ENCODE measurements at places on chromosomes 11 and 22. TPM values are rescaled to one million over a fixed set of nuclear protein-coding genes. Genes with fewer than 3 reads are reported as not detected.
A peak's percentile ranks its signal among the peaks of the same experiment; 100 is the strongest.

GRCh38 chr22:46758867-46759290 is 3.6 kb upstream of the TBC1D22A start:
- no peak for DNase-seq

GRCh38 chr11:59761993-59762392 is 6.8 kb downstream of the STX3 start:
- DNase-seq, result no peak

GRCh38 chr11:19844806-19845205 is 132.2 kb downstream of the NAV2 start:
- DNase-seq, result no peak

GRCh38 chr11:68066742-68067141 is 27.9 kb downstream of the TCIRG1 start:
- no peak for DNase-seq

DNA sequence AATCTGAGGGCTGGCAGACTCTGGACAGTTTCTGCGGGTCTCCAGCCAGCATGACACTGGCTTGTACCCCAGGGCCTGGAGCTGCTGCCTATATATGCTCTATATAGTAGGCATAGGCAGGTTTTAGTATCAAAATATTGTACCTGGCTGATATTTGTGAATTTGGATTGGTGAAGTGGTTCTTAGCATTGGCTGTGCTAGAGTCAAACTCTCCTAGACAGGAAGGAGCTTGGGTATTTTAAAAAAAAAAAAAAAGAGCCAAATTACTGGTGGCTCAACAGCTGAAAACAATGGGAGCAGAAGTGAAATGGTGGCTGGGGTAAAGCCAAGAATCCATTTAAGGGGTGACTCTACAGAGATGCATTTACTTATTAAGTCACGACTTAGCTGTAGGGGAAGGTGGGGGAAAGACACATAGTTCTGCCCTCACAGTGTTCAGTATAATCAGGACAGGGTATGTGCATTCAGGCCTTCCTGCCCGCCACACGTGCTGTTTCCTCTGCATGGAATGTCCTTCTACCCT is 11.0 kb upstream of the MTFP1 start:
- no peak for DNase-seq

GRCh38 chr11:10943968-10944367 is 86.1 kb upstream of the ZBED5 start:
- DNase-seq, result no peak

DNA sequence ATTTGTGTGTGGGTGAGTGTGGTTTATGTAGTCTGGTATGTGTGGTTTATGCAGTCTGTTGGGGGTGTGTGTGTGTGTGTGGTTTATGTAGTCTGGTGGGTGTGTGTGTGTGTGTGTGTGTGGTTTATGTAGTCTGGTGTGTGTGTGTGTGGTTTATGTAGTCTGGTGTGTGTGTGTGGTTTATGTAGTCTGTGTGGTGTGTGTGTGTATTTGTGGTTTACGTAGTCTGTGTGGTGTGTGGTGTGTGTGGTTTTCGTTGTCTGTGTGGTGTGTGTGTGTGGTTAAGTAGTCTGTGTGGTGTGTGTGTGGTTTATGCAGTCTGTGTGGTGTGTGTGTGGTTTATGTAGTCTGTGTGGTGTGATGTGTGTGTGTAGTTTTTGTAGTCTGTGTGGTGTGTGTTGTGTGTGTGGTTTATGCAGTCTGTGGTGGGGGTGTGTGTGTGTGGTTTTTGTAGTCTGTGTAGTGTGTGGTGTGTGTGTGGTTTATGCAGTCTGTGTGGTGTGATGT is 26.2 kb upstream of the PARVG start:
- DNase-seq, result no peak

DNA sequence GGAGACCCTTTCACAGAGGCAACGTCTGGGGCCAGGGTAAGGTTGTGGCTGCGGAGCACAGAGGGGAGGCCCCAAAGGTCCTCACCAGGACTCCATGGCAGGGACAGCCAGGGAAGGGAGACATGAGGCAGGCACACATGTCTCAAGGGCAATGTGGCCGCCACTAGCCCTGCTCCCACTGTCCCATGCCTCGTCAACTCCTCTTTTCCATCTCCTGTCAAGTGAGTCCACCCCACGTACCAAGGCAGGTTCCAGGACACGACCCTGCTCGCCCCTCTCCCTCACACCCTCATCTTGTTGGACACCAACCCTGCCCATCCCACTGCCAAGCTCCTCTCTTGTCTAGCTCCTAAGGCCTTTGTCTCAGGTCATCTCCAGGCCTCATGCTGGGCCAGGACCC is 73.2 kb downstream of the RRM1 start:
- no peak for DNase-seq

DNA sequence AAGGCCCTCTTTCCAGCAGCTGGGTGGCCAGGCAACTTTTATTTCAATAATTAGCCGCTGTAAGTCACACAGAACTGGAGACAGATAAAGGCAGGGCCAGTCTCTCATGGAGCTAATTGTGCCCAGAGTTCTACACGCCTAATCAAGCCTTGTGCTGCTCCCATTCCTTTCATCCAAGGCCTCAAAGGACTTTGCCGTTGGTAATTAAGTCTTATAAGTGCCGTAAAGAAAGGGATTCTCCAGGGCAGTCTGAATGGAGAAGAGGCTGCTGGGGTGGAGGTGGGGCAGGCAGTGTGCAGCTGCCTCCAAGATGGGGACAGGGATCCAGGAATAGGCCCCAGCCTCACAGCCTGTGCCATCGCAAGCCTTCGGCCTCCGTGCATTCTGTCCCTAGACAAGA is 357.9 kb downstream of the TENM4 start:
- no peak for DNase-seq

DNA sequence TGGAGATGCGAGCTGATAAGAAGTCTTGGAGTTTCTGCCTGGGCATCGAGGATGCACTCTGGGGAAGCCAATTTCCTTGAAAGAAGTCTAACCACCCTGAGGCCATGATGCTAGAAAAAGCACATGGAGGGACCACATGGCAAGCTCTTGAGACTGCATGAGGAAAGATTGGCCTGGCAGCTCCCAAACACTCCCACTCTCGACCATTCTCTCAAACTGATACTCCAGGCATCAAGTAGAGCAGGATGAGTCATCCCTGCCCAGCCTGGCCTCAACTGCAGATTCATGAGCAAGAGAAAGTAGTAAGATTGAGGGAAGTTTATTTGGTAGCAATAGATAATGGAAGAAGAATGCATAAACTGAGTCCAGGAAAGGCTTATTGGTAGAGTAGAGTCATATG is 194.3 kb downstream of the KIF18A start:
- DNase-seq, result no peak

DNA sequence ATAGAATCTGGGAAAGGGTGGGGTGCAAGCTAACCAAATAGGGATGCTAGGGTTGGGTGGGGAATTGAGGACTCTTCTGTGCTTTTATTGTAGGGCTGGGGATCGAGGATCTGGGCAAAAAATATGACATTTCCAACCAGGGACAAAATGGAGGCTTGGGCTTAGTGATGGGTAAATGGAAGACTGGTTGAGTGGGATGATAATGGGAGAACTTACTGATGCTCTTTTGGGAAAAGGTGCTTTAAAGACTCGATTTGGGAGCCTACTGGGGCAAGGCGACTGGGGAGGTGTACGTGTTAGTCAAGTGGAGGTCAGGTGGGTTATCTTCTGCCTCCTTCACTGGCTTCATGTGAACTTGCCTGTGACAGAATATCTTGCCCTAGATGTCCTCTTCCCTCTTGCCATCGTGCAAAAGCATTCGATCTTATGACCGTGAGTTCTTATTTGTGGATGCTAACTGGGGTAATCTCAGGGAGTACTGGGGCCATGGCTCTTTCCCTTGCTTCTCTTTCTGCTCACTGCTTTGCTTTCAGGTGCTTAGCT is 10.4 kb upstream of the RBM4 start:
- no peak for DNase-seq

GRCh38 chr22:35749808-35750207 is 32.1 kb downstream of the APOL5 start:
- peak; percentile 53 for DNase-seq

- DNase-seq, result peak; percentile 94
Observed at GRCh38 chr11:19380375-19380774, 139.6 kb upstream of the E2F8 start.

OR51A7 gene
- total RNA-seq, result not detected

CNTF gene
- total RNA-seq, result 1.2 TPM

NXPE4 gene
- total RNA-seq, result not detected

CCDC88B gene
- 4.8 TPM for total RNA-seq

PKDREJ gene
- total RNA-seq, result not detected

Data from epithelial cell of proximal tubule (primary cell).